Stimulated activated CD4-positive, alpha-beta T cell treated with anti-CD3 and anti-CD28 coated beads, Interleukin-1b, Interleukin-23, amount 100 ng/mL, for 1 hour (primary cell): ENCODE measurements at places on chromosomes 2 and 18.

GRCh38 chr18:58091099-58091611 lies 47.1 kb downstream of the NEDD4L start:
- no peak for DNase-seq

DNA sequence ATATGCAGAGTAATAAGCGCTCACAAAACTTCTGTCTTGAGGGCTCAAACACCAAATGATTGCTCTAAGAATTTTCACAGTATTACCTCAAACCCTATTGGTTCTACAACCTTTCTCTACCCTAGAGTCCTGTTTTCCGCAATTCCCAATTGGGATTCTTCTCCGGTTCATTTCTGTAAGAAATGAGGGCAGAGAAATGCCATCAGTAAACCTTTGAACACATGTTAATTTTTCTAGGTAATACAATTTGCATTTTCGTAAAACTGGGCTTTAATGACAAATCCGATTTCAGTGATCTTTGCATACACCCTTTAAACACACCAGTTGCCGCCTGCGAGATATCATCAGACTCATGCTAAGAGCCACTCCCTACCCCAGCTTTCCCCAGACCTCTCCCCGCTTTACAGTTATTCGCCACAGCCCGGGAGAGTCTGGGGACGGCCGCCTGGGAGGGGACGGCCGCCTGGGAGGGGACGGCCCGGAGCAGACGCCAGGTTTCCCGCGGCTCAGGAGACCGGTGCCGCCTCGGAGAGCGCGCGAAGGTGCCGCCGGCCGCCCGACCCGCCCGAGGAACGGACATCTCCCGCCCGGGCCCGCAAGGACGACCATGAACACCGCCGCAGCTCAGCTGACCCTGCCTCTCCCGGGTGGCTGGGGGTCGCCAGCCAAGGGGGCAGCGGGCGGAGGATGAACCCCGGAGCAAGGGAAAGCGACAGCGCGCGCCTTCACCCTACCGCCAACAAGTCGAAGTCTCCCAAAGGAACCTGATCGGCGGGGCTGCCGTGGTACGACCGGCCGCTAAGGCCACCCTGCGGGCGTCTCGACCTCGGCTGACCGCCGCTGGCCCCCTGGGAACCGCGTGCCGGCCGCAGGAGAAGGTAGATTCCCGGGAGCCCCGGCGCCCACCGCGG lies 463 bp downstream of the SMC6 start:
- DNase-seq = no peak

DNA sequence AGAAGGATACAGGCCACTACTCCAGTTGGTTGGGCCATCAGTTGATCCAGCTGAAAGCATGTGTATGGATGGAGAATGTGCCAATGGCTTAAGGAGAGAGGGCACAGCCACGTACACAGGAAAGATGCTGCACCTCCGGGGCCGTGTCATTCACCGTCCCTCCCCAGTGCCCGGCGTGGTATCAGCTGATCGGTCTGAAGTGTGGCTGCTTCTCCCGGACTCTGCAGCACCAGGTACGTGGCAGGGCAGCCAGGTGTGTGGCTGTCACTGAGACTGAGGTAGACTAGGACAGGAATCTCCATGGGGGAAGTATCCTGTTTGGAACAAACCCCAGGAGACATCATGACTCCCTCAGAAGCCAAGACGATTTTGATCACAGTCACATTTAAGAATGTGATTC lies 4.2 kb upstream of the ERFE start:
- no peak for DNase-seq

DNA sequence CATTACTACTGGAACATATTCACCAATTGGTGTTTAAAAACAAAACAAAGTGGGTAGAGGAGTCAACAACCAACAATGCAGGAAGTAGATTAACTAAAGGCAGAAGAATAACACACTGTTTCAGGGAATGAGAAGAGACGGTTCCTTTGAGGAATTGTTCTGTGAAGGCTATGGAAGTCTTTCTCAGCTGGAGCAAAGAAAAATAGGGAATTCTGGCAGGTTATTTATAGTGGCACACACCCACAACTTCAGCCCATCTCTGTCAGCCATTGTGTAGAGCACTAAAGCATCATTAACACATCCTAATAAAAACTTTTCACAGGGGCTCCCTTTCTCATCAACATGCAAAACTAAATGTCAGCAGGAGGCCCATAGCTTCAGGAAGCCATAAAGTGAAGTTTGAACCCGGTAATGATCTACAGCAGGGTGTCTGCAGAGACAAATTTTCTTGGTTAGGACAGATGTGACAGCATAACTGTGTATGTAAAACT lies 113.6 kb downstream of the CDH2 start:
- no peak for DNase-seq

GRCh38 chr2:174344716-174345461 lies 10.1 kb downstream of the SP9 start:
- no peak for DNase-seq

DNA sequence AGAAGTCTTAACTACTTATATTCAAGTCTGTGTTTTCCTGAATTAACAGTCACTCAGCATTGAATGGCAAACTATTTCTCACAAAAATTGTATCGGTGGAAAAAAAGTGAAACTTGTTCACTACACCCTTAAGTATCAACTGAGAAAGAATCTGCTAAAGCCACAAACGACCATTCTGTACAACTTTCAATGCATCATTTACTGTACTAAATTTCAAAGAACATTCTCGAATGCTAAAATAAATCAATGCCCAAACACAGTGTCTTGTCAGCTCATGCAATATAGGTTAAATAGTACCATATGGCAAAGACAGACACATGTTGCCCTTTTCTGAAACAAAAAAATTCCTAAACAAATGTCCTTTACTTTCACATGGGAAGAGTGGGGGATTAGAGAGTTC lies 9.0 kb downstream of the ZNF516 start:
- DNase-seq = no peak

GRCh38 chr2:111191877-111192276 lies 71.2 kb downstream of the BCL2L11 start:
- no peak for DNase-seq

GRCh38 chr2:75459565-75460310 lies 101.0 kb downstream of the EVA1A start:
- no peak for DNase-seq

- DNase-seq = no peak
Observed at GRCh38 chr2:110116033-110116710, 550 bp upstream of the MALL start.

DNA sequence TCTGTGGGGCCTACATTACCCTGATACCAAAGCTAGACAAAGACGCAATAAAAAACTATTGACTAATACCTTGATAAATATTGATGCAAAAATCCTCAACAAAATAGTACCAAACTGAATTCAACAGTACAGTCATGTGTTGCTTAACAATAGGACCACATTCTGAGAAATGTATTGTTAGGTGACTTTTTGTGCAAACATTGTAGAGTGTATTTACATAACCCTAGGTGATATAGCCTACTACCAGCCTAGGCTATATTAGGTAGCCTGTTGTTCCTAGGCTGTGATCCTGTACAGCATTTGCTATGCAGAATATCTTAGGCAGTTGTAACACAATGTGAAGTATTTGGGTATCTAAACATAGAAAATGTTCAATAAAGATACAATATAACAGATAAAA lies 36.7 kb downstream of the CCDC138 start:
- DNase-seq = no peak

DNA sequence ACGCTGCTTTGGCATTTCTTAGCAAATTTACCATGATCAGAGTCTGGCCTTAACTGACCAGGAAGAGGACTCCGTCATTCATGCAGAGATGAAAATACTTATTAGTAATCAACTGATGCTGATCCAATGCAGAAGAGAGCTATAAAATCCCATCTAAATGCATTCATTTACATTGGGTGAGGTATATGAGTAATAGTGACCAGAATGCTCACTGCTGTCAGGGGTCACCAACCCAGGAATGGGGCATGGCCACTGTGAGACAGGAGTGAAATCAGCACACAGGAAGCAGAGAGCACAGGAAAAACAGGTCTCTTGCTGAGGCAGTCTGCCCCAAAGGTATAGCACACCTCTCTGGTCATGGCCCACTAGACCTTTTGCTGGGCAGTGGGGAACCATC lies 68.1 kb upstream of the TMEM247 start:
- DNase-seq = no peak

DNA sequence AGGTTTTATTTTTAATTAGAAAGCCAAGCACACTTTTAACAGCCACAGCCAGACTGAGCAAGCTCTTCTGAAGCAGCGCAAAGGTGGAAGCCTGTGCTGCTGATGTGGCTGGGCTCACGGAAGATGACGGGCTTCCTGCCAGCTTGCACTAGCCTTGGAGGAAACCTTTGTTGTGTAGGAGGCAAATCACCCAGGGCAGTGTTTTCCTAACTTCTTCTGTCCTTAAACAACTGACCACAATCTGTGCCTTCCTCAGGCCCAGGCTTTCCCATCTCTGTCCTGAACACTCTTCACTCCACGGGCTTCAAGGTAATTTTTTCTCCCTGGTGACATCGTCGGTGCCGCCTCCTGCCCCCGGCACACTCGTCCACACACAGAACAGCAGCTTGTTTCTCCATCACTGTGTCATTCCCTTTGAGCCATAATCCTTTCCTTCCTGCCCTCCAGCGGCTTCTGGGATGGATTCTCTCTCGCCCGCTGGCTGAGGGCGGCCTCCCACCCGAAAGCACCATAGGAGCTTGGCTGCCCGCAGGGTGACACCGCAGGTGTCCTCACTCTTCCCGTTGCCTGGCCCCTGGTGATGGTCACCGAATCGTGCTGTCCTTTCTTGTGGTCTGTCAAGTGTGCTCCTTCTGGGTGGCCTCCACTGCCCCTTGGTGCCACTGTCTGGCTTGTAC lies 31.1 kb upstream of the INHBB start:
- no peak for DNase-seq

DNA sequence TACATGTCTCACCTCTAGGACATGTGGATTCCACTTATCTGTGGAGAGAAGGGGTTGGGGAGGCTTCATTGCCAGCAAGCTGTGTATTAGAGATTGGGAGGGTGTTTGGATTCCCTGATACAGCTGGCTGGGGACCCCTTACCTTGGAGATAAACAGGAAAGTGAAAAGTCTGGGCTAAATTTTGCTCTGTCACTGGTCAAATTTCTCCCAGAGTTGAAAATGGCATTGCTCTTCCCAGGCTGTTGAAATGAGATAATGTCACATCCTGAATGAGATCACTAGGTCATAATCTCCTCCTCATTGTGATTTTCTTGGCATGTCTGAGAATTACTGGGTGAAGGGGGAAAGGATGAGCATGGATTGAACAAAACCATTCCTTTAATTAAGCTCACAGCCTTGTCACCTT lies 265.0 kb upstream of the PARD3B start:
- no peak for DNase-seq

GRCh38 chr2:10014418-10015190 lies 28.7 kb upstream of the KLF11 start:
- no peak for DNase-seq

- DNase-seq = no peak
Observed at GRCh38 chr2:66532972-66533868, 98.3 kb downstream of the MEIS1 start.

GRCh38 chr18:75538727-75539126 lies 111.2 kb upstream of the SMIM21 start:
- DNase-seq = no peak

DNA sequence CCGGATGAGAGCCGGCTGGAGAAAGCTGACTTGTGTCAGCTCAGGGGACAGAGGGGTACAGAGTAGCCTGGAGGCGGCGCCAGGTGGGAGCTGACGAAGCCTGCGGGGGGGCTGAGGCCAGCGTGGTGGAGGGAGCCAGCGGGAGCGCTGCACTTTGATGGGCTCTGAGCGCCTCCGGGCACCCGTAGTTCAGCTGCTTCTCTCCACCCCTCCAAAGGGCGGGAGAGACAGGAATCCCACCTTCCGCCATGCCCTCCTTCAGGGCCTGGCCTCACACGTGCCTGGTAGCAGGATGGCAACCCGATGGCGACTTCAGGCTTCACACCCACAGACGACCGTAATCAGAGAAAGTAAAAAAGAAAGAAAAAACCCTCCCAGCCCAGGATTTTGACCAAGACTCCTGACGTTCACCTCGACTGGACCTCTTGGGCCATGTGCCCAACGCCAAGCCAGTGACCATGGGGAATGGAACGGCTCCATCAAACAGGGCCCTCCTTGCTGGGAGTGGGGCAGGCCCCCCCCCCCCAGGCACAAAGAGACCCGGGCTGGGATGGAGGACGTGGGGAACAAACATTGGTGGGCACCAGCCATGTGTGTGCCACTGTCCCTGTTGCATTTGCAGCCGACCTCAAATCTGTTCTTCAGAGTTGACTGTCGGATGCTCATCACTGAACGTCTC lies 60.7 kb upstream of the ASAP2 start:
- no peak for DNase-seq
